ENCODE measurements at places on chromosomes 4 and X. TPM values are rescaled to one million over a fixed set of nuclear protein-coding genes. Genes with fewer than 3 reads are reported as not detected.

DNA sequence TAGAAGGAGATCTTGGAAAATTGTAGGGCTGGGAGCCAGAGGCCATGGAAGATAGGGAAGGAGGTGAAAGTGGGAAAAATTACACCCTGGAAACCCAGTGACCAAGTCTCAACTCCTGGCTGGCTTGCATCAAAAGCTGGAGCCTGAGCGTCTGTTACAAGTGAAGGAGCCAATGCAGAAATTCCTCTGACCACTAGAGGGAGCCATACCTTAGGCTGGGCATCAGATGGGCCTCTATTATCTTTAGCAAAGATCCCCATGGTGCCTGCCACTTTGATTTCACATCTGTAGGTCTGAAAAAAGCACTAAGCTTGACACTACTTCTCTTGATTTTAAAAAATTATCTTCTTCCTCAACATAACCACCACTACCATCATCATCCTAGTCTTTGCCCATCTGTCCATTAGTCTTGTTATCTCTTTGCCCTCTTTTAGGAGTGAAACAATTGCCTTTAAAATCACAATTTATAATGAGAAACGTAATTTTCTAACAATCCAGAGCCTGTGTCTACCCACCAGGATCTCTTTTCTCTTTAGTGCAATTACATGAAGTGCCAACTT, 62.9 kb downstream of the ANAPC4 start:
- peak; percentile 50 for DNase-seq

- no peak for DNase-seq
Measured at GRCh38 chrX:12042615-12043014, 95.7 kb upstream of the FRMPD4 start.

ANXA10 gene
- total RNA-seq = not detected

- no peak for DNase-seq
Measured at GRCh38 chr4:91288702-91289311, 1015.0 kb upstream of the GRID2 start.

DNA sequence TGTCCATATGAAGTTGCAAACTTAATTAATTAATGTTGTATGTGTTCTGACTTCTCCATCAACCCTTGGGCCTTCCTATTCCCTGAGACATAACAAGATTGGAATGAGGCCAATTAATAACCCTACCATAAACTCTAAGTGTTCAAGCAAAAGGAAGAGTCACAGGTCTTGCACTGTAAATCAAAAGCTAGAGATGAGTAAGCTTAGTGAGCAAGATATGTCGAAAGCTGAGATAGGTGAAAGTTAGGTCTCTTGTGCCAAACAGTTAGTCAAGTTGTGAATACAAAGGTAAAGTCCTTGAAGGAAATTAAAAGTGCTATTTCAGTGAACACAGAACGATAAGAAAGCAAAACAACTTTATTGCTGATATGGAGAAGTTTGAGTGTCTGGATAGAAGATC, 58.2 kb upstream of the GPRIN3 start:
- DNase-seq = no peak

- peak; percentile 49 for DNase-seq
Measured at GRCh38 chr4:159206427-159206871, 103.6 kb downstream of the RAPGEF2 start.

GRCh38 chr4:151887816-151888180, 127.0 kb upstream of the GATB start:
- DNase-seq = no peak

CA5B gene
- 3.5 TPM for total RNA-seq

ASB9 gene
- 21.0 TPM for total RNA-seq

DNA sequence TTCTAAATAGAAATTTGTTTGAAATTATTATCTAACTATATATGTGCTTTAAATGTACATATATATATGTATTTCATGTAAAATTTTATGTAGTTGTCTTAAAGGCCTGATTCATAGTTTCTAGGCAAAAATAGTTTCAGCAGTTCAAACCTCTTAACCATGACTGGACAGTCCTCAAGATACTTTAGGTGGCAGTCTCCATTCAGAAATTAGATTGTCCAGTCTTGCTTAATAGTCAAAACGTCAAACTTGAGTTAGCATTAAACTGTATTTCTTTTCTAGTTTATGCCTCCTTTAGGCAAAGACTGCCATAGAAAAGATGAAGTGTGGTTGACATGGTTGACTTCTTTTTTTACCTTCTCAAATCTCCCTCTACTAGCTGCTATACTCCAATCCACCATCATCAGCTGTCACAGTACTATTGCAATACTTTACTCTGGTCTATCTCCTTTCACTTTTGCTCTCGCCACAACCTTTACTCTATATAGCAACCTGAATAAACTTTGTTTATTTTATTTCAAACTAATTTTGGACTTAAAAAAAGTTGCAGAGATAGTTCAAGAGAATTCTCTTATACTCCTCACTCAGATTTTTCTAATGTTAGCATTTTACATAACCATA, 395.6 kb upstream of the DIPK2B start:
- no peak for DNase-seq

ASB12 gene
- total RNA-seq = not detected

DNA sequence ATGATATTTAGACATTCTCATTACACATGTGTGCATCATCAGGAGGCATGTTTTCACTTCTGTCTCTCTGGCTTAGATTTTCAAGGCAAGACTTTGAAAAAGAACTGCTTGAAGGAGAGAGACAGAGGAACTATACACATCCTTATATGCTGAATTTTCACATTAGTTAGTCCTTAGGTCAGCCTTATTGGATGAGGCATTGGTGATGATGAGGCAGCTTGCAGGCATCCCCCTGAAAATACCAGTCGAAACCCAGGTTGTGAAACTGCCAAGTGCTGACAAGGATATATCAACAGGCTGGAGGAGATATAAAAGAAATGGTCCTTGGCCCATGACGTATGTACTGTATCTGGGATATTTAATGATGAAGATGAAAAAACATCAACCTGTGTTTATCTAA, 297.2 kb upstream of the AADAT start:
- no peak for DNase-seq

GRCh38 chrX:35728481-35728880, 69.7 kb upstream of the MAGEB16 start:
- no peak for DNase-seq

GRCh38 chrX:111349101-111349500, 62.9 kb downstream of the DCX start:
- DNase-seq = no peak

PPP1R2C gene
- total RNA-seq = not detected

All from pulmonary artery endothelial cell (primary cell).